A375 (cell line): ENCODE measurements at places on chromosomes 1 and 21. TPM values are rescaled to one million over a fixed set of nuclear protein-coding genes. Genes with fewer than 3 reads are reported as not detected.

Gene IPO13
- 17.7 and 20.1 TPM in 2 replicates for total RNA-seq

Gene CRP
- total RNA-seq = not detected in 2 replicates

Gene KLHL12
- 31.4 and 33.0 TPM in 2 replicates for total RNA-seq

Gene CYP4A11
- not detected in 2 replicates for total RNA-seq

Gene KCNJ9
- total RNA-seq = not detected in 2 replicates

Gene ANKRD34A
- 2.0 and 2.5 TPM in 2 replicates for total RNA-seq
